ENCODE measurements at places on chromosomes 3 and 15.

DNA sequence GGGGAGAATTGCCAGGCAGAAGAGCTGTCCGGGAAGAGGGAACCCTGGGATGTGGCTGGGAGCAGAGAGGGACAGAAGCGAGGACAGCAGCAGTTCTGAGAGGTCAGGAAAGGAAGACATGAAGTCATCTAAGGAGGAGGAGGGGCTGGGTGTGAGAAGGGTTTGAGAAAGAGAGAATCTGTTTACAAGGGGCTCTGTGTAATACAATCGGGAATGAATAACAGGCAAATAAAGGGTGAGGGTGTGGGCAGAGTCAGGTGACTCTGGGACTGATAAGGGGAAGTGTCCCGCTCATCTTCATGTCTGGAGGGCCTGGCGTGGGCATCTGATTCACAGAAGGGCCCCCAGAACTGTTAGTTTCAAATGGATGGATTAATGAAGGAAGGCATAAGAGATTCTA is 191.3 kb downstream of the XXYLT1 start:
- no peak for DNase-seq

DNA sequence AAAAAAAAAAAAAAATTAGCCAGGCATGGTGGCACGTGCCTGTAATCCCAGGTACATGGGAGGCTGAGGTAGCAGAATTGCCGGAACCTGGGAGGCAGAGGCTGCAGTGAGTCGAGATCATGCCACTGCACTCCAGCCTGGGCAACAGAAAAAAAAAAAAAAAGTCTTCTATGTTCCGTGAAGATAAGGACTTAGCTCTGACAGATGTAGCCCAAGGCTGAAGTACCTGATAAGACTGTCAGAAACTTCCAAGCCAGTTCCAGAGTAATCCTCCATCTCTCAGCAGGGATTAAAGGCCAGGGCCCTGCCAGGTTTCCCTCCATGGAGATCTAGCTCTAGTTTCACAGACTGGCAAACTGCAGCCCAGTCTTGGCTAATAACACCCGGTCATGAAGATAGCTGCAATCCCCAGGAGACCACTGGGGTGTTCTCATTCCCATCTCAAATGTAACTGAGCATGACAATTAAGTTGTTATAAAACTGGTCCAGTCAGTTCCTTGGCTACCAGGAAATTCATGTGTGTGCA is 8.5 kb downstream of the CDCP1 start:
- no peak for DNase-seq

DNA sequence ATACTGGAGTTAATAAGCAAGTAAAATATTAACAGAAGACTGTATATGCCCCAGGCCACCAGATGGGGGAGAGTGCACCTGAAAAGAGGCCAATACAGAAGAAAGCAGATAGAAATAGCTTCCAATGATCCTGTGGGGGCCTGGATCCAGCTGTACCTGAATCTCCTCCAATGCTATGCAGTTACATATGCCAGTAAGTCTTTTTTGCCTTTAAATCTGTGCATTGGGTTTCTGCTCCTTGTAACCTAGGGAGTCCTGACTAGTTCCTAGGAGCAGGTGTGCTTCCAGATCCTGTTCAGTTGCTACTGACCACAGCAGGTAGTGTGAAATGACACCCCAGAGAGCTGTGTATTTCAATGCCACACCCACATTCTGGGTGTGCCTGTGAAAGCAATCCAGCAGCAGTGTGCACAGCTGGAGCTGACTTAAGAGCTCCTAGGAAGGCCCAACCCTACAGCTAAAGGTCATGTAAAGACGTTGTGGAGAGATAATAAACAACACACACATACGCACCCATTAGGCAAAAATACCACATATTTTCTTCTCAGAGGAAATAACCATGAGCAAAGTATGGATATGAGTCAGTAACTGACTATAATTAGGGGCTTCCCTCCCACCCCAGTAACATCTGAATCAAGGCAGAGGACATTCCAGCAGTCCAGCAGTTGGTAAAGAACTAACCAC is 62.2 kb upstream of the AKAP13 start:
- peak; percentile 68 for DNase-seq

DNA sequence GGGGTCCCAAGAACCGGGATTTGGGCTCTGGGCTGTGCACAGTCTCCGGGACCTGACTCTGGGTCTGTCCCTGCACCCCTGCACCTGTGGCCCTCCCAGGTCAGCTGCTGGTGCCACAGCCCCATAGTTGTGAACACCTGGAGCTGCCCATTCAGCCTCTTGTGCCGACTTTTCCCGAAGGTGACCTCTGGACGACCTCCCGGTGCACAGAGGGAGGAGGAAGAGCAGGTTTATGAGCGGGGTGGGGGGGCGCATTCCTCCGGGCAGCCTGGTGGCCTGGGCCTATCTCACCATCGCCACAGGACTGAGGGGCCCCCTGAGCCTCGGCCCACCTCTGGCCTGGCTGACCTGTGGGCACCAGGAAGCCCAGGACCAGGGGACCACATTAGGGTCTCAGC is 45.3 kb downstream of the DNAJB8 start:
- DNase-seq: no peak

GRCh38 chr3:111603679-111604078 is 8.5 kb upstream of the ZBED2 start:
- no peak for DNase-seq

GRCh38 chr15:38652998-38653397 is 88.4 kb upstream of the RASGRP1 start:
- peak; percentile 79 for DNase-seq

DNA sequence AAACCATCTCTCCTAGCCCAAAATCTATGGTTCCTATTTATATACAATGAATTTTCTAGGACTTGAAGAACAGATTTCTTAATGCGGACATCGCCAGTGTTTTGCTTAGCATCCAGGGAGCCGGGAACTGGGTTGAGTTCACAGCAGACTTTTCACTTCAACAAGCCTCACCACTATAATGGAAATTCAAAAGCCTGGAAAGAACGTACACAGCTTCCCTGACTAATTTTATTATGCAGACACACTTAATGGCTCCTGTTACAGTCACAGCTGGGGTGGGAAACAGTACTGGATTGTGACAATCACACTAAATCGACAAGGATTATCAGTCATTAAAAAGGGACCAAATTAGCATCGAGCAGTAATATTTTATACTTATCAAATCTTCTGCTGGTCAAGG is 129.2 kb upstream of the BNIP2 start:
- DNase-seq: no peak

DNA sequence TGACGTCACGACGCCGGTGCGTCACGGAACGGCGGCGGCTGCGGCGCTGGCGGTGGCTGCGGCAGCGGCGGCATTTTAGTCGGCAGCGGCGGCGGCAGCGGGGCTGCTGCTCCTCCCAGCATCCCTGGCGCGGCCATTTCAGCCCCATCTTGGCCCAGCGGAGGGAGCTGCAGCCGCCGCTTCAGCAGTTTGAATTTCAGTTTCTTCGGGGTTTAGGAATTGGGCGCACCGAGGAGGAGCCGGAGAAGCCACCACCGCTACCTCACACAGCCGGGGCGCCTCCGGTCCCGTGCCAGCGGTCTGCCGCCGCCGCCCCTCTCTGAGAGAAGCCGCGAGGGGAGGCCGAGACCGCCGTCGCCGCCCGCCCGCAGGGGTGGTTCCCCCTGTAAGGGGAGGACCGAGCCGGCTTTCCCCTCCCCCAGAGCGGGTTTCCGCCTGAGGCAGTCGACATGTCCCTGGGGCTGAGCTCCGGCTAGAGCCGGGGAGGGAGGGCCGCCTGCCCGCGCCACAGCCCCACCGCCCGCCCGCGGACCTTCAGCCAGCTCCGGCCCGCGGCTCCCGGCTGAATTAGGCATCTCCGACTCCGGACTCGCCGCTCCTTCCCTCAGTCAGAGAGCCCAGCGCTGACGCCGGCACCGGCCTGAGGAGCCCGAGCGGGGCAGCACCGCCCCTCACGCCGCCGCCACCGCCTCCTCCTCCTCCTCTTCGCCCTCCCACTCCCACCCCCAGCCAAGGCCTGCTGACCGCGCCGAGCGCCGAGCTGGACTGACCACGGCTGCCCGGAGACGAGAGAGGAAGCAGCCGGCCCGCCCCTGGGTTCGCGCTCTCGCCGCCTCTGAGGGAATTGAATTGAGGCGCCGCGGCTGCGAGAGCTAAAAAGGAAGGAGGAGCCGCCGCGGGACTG is at the start of gene TSC22D2:
TSS of gene TSC22D2 (plus strand) at position 78 of the 904 bp plus-strand sequence. CDS start 1,053 bp downstream, outside the sequence.
- DNase-seq: peak; percentile 93

DNA sequence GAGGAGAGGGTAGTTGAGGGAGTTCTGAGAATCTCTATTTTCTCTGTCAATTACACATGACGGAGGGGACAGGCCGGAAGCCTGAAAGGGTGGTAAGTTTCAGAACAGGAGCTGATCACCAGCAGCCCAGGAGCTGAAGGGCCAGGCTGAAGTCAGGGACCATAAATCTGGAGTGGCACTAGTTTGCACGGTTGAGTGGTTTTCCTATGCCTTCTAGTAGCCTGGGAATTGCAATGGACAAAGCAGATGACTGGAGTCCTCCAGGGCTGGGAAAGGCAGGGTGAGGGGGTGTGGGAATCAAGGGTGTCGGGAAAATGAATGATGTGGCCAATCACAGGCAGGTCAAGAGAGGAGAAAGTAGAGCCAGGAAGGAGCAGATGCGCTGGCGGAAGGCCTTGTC is 72.5 kb downstream of the MAGEF1 start:
- DNase-seq: no peak

- DNase-seq: no peak
Measured at GRCh38 chr15:84151205-84151931, 84.2 kb upstream of the GOLGA6L4 start.

- no peak for DNase-seq
Measured at GRCh38 chr3:183692436-183692835, 5.2 kb upstream of the YEATS2 start.

GRCh38 chr3:131819381-131820055 is 215.3 kb downstream of the CPNE4 start:
- DNase-seq: no peak

DNA sequence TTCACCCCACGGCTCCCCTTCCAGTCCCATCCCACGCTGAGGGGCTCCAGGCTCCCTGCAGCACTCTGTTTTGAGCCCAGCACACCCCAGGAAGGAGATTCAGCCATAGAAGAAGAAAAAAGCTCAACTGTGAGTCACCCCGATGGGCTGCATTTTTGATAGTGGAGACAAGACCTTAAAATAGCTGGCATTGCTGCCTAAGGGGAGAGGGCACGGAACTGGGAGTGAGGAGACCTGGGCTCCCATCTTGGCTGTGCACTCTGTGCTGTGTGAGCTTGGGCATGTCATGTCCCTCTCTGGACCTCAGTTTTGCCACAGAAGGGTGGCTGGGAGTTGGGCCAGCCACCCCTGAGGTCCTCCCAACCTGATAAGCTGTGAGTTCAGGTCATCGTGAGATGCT is 57.2 kb upstream of the SMAD6 start:
- no peak for DNase-seq

- no peak for DNase-seq
Measured at GRCh38 chr3:172140499-172141391, 101.4 kb downstream of the FNDC3B start.

DNA sequence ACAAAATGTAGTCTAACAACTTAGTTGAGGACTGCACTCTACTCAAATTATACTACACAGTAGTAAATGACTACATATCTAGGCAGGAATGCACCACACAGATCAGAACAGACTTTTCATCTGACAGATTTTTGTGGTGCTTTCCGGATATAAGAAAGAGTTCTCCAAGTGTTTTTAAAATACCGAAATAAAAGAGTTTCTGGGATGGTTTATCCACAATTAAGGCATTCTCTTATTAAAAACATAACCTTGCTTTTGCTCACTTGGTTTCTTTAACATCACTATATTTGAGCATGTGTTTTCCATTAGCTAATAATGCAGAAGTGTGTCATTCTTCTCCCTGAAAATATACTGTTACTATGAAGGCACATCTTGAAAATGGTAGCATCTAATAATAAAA is 132.9 kb downstream of the MAGI1 start:
- no peak for DNase-seq

- no peak for DNase-seq
Measured at GRCh38 chr3:46484911-46485778, 12.6 kb upstream of the RTP3 start.

DNA sequence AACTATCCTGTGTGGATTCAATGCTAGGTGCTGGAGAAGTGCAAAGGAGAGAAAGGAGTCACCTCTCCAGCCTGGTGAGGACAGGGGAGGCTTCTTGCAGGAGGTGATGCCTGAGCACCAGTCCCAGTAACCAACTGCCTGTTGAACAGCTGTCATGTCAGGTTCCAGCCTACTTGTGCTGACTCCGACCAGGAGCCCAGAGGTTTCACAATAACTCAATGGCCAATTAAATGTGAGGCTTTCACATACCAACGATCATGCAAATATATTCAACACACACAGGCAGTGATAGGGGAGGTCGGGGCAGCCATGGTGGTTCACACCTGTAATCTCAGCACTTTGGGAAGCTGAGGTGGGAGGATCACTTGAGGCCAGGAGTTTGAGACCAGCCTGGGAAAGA is 7.7 kb downstream of the SORD start:
- DNase-seq: no peak

- no peak for DNase-seq
Measured at GRCh38 chr15:68962465-68962864, 32.1 kb downstream of the SPESP1 start.
